ENCODE measurements at places on chromosomes 1 and 21. TPM values are rescaled to one million over a fixed set of nuclear protein-coding genes. Genes with fewer than 3 reads are reported as not detected.

GRCh38 chr1:185534801-185535200 lies 199.4 kb upstream of the HMCN1 start:
- no peak for DNase-seq

GRCh38 chr1:186283374-186283773 lies 91.7 kb downstream of the TPR start:
- no peak for DNase-seq

DNA sequence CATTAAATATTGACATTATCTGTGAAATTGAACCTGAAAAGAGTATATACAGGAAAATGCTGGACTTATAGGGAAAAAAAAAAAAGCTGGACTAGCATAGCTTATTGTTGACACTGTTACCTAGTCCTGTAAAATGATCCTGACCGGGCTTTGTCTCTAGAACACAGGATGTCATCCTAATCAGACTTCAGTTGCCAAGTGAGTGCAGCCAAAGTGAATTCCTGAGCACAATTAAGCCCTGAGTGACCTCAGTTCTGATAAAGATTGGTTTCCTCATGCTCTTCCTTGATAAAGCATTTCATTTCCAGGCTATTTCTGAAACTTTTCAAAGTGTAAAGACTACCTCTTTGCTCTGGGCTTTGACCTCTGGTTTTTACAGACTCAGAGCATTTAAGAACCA lies 19.8 kb downstream of the SELP start:
- no peak for DNase-seq

GRCh38 chr1:192629612-192630011 lies 6.3 kb upstream of the RGS13 start:
- no peak for DNase-seq

- DNase-seq: no peak
Measured at GRCh38 chr1:108097018-108097417, 103.1 kb downstream of the SLC25A24 start.

Gene LPAR3
- 0.21 TPM for total RNA-seq

Gene KRTAP10-4
- not detected for total RNA-seq

Gene CR2
- 0.28 TPM for total RNA-seq

Gene TENT5C
- 6.0 TPM for total RNA-seq

DNA sequence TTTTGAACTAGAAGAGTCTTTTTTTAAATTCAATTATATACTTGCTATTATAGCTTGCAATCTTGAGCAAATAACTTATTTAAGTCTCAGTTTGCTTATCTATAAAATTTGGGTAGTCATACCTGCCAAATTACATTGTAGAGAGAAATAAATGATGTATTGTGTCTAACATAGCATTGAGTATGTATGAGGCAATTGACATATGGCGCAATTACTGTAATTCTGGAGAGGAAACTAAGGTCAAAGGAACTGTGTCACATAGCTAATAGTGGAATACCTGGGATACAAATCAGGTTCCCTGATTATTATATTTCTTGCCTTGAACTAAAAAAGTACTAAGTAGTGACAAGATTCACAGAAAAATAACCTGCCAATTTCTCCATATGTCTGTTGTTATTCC lies 302.5 kb downstream of the PDE4B start:
- DNase-seq: no peak

- DNase-seq: no peak
Measured at GRCh38 chr1:233445737-233446136, 118.2 kb downstream of the MAP3K21 start.

- no peak for DNase-seq
Measured at GRCh38 chr1:41742219-41742618, 176.5 kb downstream of the HIVEP3 start.

Gene PRR9
- not detected for total RNA-seq

DNA sequence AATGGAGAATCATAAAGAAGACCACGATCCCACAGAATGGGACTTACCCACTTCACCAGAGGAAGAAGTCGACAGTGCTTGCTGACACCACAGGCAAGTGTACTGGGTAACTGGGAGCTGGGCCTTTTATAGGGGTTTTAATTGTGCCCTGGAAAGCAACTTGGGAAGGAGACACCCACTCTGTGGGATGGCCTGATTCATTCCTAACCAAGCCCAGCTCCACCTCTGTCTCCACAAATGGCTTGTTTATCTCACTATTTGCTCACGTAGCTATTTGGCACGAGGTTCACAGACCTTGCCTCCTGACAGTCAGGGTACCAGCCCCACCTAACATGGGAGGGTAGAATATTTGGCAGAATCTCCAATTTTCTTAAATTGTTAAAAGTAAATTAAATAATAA lies at the start of gene TCHH:
Gene TCHH (minus strand): TSS at position 101 of the 400 bp plus-strand sequence. CDS start 1,364 bp downstream, outside the sequence.
- DNase-seq: no peak

DNA sequence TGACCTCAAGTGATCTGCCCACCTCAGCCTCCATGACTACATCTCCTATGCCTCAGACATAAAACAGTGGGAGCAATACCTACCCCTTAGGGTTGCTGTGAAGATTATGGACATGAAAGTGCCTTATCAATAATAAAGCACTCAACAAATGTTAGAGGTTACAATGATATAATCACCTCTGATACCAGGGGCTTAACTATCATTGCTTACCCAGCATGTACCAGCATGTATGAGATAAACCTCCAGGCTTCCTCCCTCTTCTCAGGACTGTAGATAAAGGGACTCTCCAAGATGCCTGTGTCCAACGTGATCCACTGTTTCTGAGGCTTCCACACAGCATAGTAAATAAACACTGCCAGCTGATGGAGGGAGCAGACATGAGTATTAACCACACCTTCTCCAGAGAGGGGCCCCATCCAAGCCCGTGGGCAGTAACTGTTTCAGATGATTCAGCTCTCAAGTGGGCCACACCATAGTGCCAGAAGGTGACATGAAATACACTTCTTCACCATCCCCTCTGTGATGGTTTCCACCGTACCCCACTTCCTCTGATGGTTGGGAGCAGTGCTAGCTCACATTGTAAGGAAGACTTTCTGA lies 26.2 kb downstream of the RHBDL2 start:
- peak; percentile 37 for DNase-seq

- no peak for DNase-seq
Measured at GRCh38 chr1:197388801-197389200, 120.7 kb downstream of the CRB1 start.

GRCh38 chr1:248815407-248816034 lies 10.2 kb downstream of the SH3BP5L start:
- DNase-seq: no peak

GRCh38 chr1:201508809-201509208 lies 1.9 kb upstream of the CSRP1 start:
- DNase-seq: no peak

Gene LENEP
- 0.79 TPM for total RNA-seq

GRCh38 chr1:117879284-117879683 lies 50.1 kb downstream of the GDAP2 start:
- DNase-seq: no peak

GRCh38 chr1:38680801-38681510 lies 178.6 kb downstream of the RRAGC start:
- no peak for DNase-seq

Gene CRB1
- 0.09 TPM for total RNA-seq

Gene ANGEL2
- 51.5 TPM for total RNA-seq

- DNase-seq: no peak
Measured at GRCh38 chr21:36729310-36729970, 30.5 kb downstream of the SIM2 start.

- no peak for DNase-seq
Measured at GRCh38 chr1:221776495-221777301, 34.8 kb upstream of the DUSP10 start.

Gene ADAM30
- not detected for total RNA-seq

Gene SLC44A5
- total RNA-seq: not detected

DNA sequence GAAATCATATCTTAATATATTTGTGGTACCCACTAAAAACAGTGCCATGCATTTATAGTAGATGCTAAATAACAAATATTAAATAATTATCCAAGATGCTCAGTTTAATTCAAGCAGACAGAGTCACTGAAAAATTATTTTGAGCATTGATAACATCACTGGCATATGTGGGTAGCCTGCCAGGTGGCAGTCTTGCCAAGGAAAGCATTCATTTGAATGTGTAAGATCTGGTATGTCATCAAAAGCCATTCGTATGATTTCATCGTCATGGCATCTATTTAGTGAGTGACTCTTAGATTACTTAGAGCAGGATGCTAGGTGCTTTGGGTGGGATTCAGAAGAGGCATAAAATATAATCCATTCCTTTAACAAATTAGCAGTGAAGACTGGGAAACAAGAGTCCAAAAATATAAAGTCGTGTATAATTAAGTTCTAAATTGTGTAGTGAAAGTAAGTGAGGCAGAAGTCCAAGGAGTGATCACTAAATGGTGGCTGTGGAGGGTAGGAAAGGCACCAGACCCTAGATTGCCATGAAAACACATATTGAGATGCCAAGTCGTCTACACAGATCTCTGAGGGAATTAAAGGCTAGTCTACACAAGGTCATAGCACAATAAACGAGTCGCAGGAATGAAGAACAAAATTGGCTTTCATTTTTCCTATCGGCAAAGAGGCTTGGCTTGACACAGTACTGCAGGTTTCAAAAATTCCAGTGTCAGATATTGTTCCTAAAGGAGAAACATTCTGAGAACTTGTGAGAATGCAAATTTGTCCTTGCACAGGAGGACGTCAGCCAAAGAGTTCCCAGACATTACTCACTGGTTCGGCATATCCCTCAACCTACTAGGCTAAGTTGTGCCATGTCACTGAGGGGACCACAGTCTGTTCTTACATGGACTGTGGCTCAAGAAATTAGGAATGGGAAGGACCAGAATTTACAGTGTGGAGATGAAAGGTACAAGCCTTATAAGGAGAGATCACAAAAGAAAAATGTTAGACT lies 130.8 kb downstream of the LYPLAL1 start:
- DNase-seq: no peak

Gene ELAPOR1
- total RNA-seq: 8.7 TPM

DNA sequence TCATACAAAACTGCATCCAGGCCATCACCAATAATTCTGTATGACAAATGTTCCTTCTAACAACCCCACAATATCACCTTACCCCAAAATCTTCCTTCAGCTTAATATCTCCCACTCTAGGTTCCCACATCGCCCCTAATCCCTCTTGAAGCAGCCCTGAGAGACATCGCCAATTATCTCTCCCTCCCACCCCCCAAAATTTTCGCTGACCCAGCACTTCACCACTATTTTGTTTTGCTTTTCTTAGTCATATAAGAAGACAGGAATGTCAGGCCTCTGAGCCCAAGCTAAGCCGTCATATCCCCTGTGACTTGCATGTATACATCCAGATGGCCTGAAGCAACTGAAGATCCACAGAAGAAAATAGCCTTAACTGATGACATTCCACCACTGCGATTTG lies 126.3 kb downstream of the ADGRL4 start:
- no peak for DNase-seq

DNA sequence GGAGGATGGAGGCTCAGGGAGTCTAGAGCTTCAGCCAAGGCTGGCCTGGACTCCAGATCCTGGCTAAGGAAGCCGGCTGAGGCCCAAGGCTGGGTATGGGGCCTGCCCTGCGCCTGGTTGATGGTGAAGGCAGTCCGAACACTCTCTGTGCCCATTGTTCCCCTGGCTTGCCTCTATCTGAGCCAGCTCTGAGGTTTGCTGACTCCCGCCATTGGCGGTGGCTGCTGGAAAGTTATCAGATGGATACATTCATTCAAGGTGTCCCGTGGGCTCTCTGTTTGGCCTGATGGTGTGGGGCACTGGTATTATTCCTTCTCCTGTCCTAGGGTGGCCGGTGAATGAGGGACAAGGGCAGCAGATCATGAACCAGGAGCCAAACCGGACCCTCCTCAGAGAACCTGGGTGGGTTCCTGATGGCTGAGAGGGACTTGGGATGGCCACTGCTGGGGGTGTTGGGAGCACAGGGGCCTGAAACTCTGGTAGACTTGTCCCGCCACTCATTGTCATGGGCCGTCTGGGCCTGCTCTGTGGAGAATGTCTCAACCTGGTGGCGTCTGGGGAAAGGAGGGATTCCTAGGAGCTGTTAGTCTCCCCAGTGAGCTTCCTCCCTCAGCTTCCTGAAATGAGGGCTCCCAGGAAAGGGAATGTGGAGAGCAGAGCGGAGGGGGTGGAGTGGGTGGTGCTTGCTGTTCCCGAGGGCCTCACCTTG lies 22.2 kb downstream of the SLC26A9 start:
- no peak for DNase-seq

GRCh38 chr1:112687785-112688496 lies 13.5 kb downstream of the MOV10 start:
- no peak for DNase-seq

Gene GPR161
- 0.59 TPM for total RNA-seq

DNA sequence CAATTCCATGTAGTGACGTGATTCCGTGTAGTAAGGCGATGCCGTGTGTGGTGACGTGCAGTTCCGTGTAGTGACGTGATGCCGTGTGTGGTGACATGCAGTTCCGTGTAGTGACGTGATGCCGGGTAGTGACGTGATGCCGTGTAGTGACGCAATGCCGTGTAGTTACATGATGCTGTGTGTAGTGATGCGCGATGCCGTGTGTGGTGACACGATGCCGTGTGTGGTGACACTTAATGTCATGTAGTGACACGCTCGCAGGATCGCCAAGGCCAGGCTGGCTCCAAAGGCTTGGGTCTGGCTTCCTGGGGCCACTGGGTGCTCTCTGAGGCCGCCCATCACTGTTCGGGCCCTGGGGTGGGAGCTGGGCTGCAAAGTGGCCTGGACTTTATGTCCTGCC lies 14.2 kb downstream of the COL18A1 start:
- no peak for DNase-seq

GRCh38 chr1:5973771-5974170 lies 18.5 kb downstream of the NPHP4 start:
- no peak for DNase-seq

DNA sequence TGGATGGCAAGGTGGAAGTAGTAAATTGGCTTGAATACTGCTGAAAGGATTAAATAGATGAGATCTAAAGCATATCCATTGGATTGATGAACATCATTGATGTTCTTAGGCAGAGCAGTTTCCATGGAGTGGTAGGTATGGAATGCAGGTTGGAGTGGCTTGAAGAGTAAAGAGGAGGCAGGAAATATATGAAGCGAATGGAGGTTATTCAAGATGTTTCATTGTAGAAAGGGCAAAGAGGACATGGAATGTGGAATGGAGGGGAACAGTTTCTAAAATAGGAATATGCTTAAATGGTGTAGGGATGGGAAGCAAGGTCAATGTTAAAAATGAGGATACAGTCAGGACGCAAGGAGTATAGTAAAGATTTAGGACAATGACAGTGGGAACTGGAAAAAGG lies 6.1 kb downstream of the OSBPL9 start:
- DNase-seq: no peak

- DNase-seq: no peak
Measured at GRCh38 chr1:24874611-24875234, 55.4 kb downstream of the RUNX3 start.

DNA sequence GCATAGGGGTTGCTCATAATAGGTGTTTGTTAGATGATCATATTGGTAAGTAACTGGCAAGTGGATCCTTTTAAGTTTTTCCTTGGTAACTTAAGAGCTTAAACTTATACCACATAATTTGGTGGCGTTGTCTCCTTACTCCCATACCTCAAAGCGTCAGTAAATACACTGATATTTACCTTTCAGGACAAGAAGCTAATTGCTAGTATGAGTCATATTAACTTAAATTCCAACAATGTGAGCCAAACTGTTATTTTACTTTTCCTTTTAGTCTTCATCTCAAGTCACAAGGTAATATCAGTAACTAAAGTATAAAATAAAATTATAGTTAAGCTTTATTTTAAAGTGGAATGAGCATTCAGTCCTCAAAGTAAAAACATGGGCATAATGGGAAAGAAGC lies 9.0 kb upstream of the SH3GLB1 start:
- DNase-seq: no peak

Gene ORC1
- 57.9 TPM for total RNA-seq

- peak; percentile 37 for DNase-seq
Measured at GRCh38 chr21:39461419-39461818, 9.6 kb downstream of the SH3BGR start.

Gene GPR3
- total RNA-seq: 1.3 TPM
